ENCODE measurements at places on chromosomes 4 and X.

DNA sequence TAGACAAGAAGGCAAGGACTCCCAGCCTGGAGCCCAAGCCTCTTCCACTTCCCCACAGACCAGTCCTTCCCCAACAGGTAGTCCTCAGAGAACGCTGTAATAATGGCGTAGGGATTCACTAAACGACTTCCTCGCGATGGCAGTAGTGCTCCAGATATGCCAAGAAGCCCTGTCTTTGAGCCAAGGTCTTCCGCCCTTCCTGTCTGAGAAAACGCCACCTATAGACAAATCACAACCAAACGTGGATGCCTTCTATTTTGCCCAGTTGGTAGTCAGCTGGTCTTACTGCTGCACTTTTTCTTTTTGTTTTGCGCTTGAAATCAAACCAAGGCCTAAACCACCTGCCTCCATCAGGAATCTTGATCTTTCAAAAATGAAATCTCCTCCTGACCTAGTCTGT, 203.3 kb downstream of the OR13H1 start:
- no peak for DNase-seq

- DNase-seq = no peak
Measured at GRCh38 chr4:38723726-38724474, 58.9 kb downstream of the TLR10 start.

DNA sequence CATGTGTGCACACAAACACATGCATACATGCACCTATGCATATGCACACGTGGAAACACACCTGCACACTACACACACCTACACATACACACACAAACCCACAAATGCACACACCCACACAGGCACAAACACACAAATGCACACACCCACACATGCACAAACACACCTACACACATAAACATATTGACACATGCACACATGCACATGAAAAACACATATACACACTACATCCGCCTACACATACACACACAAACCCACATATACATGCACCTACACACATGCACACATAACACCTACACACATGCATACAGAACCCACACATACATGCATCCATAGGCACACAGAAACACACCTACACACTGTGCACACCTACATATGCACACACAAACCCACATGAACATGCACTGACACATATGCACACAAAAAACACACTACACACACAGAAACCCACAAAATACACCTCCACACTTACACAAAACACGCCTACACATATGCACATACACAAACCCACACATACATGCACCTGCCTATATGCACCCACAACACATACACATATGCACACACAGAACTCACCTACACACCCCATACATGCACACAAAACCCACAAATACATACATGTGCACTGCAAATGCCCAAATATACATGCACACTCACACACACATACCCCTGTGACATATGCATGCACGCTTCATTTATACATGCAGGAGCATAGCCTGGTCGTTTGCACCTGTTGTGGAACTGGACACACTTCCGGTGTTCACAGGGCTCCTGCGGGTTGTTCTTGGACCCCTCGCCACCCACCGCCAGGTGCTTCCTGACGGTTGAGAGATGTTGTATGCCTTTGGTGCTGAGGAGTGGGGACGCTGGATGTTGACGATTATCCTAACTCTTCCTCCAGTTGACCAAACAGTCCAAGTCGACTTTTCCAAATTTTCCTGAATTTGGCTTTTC, 22.1 kb downstream of the CD99 start:
- no peak for DNase-seq

- no peak for DNase-seq
Measured at GRCh38 chr4:15901007-15901406, 37.5 kb downstream of the FGFBP1 start.

GRCh38 chrX:53711436-53711835, 24.9 kb upstream of the HUWE1 start:
- no peak for DNase-seq

- no peak for DNase-seq
Measured at GRCh38 chrX:154084449-154085300, 12.8 kb downstream of the MECP2 start.

DNA sequence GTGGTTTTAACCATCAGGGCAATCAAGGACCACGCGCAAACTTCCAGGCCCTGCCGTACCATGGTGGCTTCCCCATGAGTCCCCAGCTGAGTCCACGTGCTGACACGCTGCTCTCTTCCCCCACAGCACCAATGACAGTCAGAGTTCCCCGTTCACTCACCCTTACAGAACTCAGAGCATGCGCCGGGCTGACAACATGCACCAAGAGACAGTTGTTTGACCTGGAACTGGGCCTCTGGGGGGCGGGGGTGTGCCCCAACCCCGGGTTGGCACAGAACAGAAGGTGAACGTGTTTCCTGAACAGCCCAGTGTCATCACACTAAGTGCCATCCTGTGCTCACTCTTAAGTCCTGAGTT, 29.4 kb downstream of the IRF2 start:
- no peak for DNase-seq

DNA sequence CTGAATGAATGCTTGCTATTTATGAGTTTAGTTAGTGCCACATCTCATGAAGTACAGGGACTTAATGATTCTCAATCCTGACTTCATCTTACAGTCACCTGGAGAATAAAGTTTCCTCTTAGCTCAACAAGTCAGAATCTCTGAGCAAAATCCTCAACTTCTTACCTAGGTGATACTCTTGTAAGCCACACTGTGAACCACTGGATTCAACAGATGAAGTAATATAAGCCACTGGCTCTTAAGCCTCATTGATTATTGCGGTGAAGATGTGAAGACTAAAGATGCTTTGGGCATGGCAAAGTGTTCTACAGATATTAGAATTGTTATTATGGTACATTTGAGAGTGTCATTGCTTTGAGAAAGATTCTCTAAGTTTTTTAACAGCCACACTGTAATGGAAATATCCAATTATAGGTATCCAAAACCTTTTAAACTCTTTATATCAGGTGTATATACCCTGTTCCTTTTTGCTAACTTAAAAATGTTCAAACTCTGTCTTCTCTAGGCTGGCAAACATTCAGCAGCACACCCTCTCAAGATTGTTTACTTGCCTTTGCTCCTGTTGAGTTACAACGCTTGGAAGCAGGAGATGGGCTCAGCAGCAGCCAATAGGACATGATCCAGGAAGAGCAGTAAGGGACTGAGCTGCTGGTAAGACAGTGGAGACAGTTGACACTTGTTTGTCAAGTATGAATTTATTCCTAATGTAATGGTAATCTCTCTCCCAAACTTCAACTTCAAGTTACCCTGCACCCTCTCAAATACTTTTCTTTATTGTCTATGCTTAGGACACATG, 43.4 kb downstream of the TET2 start:
- DNase-seq = no peak

GRCh38 chr4:160927311-160927710, 1236.5 kb downstream of the FSTL5 start:
- DNase-seq = no peak

DNA sequence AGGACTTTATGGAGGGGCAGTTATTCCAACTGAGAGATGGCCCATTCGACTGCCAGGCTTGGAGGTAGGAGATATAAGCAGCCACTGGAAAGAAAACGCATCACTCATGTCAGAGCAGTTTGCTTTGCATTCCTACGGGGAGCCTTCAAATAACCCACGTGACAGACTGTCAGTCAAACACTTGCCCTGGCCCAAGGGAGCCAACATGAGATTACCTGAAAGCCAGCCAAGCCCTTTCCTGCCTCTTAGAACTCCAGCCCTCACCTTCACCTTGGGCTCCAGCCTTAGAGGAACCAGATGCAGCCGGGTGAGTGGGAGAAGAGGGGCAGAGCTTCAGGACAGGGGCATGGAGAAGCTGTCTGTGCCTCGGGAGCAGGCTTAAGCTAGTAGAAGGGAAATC, 95.3 kb upstream of the CXCL13 start:
- DNase-seq = no peak

DNA sequence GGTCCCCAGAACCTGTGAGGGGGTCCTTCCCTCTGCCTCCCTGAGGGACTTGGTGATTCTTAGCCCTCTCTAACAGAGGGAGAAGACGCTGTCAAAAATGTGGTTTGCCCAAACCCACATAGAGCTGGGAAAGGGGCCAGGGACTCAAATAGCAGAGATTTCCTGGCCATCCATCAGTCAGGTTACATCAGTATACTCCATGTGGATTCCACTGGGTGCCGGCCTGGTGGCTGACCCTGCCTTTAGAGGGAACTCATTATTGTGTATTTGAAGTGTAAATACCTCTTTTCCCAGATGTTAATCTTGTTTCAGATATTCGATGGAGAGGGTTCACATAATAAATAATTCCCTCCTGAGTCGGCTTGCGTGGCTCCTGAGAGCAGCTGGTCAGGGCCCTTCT, 130.3 kb downstream of the TBL1X start:
- DNase-seq = no peak

DNA sequence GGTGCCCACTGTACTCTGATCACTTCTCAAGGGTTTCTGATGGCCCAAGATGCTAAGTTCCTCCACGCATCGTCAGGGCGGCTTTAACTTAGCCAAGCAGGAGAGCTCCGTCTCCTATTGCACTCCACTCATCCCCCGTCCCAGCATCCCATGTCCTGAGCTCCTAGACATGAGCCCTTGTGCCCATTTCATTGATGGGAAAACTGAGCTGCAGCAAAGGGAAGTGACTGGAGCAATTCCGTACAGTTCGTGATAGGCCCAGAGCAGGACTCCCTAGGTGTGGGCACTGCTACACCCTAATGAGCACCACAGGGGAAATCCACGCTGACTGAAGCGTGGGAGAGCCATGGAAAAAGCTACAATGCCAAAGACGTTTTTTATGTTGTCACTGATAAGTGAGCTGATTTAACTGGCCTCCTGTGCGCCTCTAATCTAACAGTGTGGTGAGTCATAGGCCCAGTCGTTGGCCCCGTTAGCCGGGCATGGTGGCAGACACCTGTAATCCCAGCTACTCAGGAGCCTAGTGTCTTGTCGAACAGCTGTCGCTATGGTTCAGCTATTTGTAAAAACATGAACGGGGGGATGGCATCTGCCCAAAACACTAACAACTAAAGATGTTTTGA, 14.9 kb downstream of the NSDHL start:
- no peak for DNase-seq

- DNase-seq = no peak
Measured at GRCh38 chrX:123731258-123731986, 1.4 kb downstream of the THOC2 start.

- peak; percentile 51 for DNase-seq
Measured at GRCh38 chr4:77959566-77960338, 97.1 kb downstream of the MRPL1 start.

GRCh38 chrX:15849555-15849954, 5.1 kb downstream of the AP1S2 start:
- no peak for DNase-seq

GRCh38 chr4:166045457-166045856, 172.4 kb downstream of the TLL1 start:
- no peak for DNase-seq

GRCh38 chr4:65508168-65508567, 162.1 kb downstream of the EPHA5 start:
- DNase-seq = no peak

DNA sequence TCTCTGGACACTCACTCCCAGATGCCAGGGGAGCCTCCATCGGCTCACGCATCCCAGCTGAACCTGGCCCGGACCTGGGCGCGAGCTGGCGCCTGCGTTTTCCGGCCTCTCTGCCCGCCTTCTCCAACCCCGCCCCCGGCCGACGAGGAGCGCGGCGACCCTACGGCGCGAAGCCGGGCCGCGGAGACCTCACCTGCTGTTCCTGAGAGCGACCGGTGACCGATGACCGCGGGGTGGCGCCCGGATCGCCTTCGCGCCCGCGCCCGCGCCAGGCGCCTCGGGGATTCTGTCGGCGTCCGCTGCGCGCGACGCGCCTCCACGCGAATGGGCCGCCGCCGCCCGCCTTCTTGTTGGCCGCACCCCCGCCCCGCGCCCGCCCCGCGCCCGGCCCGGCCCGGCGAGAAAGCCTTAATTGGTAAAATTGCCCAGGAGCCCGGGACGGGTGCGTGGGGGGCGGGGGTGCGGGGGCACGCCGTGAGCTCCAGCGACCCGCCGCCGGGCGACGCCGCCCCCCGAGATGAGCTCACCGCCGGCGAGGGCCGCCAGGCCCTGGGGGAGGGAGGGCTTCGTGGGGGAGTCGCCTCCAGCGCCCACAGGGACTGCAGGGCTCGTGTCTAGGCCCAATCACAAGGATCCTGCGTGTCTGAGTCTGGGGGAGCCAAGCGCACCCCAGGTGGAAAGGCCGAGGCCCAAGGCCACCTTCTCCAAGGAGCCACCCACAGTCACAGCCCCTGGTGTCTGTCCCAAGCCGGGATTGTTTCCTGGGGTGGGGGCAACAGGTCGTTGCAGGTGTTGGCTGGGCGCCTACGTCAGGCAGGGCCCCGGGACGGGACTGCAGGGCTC, at the start of gene FLNA:
FLNA (minus strand) TSS at position 322 of the 843 bp plus-strand sequence. CDS start 3,389 bp downstream, outside the sequence.
- no peak for DNase-seq

- DNase-seq = no peak
Measured at GRCh38 chr4:118867311-118868067, 21.2 kb upstream of the SYNPO2 start.

DNA sequence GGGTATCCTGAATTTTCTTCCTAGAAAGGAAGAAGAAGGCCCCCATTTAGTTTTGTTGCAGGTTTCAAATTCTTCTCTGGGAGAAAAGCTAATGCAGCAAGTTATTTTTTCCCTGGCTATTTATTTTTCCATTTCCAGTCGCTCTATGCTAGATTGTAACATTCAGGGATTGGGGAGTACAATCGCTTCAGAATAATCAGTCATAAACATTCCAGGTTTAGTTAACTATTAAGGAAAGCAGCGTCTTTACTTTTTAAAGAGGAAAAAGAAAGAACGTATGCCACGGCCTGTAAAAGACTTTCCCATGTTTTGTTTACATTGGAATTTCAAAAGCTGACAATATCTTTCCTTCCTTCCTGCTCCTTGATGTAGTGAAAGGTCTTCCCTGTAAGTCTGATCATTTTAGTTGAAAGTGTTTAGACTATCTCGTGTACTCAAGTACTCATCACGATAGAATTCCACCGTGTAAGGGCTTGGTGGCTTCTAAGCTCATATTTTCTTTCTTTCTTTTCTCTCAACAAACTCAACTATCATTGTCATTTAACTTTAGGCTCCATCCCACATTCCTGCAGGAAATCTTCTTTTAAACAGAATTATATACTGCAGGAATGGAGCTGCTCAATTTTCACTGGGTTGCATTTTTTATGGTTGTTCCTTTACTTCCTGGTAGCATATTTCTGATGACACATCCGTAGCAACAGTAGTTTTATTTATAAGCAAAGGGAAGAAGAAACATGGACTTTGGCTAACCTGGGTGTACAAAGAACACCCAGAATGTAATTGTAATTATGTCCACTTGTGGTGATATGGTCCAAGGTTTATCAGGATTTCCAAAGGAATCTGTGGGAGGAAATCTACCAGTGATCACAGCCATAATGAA, 213.1 kb upstream of the FAT1 start:
- peak; percentile 84 for DNase-seq

DNA sequence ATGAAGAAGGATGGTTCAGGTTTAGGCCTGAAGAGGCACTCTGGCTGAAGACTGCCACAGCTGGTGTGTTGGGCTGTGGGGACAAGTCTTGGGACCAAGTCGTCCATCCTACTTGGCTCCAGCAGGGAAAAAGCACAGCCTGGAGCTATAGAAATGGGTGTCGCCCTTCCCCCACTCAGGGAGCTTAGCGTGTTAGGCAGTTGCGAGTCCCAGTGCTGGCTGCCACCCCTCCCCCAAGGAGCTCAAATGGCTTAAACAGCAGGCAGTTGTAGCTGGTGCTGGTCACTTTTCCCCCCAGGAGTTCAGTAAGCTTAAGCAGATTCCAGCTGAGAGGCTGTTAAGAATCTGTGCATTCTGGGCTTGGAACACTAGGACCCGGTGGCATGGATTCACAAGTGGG, 319.5 kb upstream of the POF1B start:
- DNase-seq = no peak

- no peak for DNase-seq
Measured at GRCh38 chr4:2651998-2652397, 104.1 kb downstream of the TNIP2 start.

All from HCT116 (cell line).